ENCODE measurements at places on chromosomes 5 and 9. TPM values are rescaled to one million over a fixed set of nuclear protein-coding genes. Genes with fewer than 3 reads are reported as not detected.

DNA sequence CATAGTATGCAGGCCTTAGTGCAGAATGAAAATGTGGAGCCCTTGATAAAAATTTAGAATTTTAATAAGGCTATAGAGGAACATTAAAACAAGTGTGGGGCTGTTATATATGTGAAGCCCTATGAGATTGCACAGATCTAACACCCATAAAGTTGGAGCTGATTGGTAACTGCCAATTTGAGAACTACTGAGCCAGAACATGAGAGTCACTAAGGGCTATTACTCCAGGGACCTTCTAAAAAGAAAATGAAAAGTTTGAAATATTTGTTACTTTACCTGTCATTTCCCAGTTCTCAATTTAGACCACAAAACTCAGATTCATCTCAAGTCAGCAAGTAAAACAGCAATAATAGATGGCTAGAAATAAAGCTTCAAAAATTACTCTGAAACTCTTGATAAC, 898.6 kb downstream of the TLE1 start:
- no peaks in the 10 kb centered on the region for H3K36me3 ChIP-seq
- H3K4me1 ChIP-seq = peaks cover 6% of the 10 kb centered on the region
- no peak overlapping the region for H3K4me3 ChIP-seq
- no peaks in the 10 kb centered on the region for H3K27me3 ChIP-seq

DNA sequence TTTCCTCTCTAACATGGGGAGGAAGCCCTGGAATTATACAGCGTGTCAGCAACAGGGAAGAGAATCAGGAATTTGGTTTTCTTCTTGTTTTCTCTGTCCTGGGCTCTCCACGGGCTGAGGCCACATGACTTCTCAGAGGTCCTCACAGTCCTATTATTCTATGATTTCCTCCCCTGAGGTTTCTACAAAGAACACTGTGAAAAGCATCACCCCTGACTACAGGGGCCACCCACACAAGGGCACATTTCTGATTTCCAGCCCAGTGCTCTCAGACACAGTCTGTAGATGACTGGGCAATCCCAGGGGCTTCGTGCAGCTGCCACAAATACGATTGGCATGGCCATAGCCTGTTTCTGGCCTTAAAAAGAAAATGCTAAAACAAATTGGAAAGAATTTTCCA, 284.9 kb downstream of the CEMIP2 start:
- no peaks in the 10 kb centered on the region for H3K4me1 ChIP-seq
- H3K27ac ChIP-seq = no peak overlapping the region
- H3K36me3 ChIP-seq = no peaks in the 10 kb centered on the region
- no peak overlapping the region for H3K4me3 ChIP-seq
- DNase-seq = no peak

DNA sequence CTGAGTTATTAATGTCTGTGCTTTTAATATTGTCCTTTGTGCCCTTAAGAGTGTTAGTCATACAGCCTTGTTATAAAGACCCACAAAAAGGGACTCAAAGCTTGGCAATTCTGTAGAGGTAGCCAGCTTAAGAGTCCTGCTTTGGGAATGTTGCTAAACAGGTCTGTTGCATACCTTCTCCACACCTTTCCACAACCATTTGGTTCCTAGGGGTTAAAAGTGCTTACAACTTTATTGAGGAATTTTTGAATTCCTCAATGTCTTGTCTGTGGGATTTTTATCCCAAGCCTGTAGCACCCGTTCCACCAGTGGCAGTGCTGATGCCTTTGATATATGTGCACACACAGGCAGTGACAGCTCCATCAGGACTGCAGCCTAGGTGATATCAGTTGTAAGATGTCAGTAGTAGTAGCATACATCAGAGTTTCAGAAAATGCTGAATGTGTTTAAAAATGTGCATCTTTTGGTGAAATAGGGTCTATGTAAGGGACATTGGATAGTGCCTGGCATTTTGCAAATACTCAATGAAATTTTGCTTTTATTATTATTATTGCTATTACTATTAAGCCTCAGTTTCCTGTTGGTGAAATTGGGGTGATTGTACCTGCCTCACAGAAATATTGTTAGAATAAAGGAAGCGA, 68.5 kb downstream of the WWC1 start:
- H3K4me1 ChIP-seq = peaks cover 7% of the 10 kb centered on the region
- no peak for DNase-seq
- H3K4me3 ChIP-seq = no peak overlapping the region
- no peaks in the 10 kb centered on the region for H3K36me3 ChIP-seq

PCDHGA12 gene
- 5.9 TPM for total RNA-seq

CYLC2 gene
- total RNA-seq = not detected
